Activated CD8-positive, alpha-beta memory T cell treated with anti-CD3 and anti-CD28 coated beads, Interleukin-2, amount 50 U/mL, for 4 hours (primary cell): ENCODE measurements at places on chromosomes 13 and 19.

DNA sequence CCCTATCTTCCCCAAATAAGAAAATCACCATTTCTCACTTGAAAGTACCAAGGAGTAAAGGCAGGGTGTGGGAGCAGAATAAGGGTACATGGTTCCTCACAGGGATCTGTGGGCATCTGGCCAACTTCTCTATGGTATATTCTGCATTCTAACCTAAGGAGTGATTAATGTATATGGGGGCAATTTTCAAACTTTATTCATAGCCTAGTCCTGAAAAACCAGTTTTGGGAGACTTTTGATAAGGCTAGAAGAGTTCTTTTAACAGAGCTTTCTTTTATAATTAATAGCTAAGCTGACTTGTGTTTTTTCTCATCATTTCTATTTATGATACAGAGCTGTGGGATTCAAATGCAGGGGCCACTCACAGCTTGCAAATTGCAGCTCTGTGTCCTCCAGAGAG, 852 bp downstream of the SCEL start:
- DNase-seq: no peak

DNA sequence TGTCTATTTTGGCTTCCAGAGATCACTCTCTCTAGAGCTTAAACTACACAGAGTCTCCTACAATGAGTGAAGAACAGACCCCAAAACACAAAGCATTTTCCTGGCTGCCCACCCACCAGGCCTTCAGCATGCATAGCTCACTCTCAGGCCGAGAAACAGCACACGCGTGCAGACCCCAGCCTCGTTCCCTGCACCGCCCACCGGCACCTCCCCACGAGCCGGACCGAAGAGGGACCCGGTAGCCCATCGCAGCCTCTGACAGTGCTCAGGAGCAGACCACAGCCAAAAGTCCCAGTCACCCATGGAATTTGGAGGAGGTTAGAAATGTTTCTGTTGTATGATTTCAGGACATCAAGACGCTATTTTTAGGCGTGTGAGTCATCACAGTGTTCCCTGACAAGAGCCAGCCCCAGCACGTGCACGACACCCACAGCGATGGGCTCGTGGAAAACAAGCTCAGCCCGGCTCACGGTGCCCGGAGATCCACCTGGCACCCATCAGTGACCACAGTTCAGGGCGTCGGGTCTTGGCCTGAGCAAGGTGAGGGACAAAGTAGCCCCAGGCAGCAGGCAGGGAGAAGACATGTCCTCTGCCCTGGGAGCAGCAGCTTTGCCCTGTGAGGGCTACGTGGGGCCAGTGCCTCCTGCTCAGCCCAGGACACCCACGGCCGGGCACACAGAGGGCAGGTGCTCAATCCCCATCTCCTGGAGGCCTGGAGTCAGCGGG, 50.1 kb upstream of the SPACA7 start:
- DNase-seq: no peak

DNA sequence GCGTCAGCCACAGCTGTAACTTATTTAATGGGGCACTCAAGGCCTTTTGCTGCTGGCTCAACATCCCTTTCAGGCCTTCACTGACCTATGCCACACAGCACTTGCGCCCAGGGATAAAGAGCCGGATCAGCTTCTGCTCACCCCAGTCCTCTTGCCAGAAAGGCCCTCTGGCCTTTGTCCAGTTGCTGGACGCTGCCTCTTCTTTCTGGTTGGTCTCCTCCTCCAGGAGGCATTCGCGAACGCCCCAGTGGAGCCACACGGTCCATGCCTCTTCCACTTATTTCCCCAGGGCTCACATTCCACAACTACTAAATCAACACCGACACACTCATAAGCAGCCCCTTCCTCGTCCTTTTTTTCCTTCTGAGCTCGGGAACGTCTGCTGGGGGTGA, 3.7 kb upstream of the ZNF329 start:
- no peak for DNase-seq

DNA sequence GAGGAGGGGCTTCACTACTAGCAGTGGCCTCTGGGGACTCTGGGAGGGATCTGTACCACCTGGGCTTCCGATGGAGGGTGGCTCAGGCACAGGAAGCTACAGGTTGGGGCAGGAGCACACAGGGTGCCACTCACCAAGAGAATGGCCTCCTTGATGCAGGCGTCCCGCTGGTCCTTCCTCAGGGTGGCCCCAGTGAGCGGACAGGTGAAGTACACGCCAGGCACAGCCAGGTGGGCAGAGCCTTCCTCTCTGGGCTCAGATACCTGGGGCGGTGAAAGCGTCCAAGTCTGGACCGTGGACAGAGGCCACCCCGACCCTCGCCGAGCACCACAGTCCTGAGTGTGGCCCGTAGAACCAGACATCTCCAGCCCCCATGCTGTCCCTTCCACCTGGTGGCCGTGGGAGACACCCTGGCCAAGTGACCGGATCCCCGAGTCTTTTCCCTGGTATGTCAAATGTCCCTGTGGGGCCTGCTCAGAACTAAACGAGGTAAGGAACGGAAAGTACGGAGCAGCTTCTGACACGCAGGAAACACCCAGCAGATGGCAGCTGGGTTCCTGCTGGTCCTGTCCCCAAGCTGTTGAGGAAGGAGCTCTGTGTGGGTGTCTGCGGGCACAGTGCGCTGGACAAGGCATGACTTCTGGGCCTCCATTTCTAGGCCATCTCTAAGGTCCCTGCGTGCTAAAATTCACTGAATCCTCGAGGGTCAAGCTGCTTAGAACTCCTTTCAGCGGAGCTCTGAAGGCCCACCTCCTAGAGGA, 5.2 kb downstream of the UBXN6 start:
- DNase-seq: no peak

- DNase-seq: no peak
Observed at GRCh38 chr13:25869941-25870340, 181.9 kb downstream of the SHISA2 start.

GRCh38 chr13:98595134-98595533, 18.2 kb upstream of the STK24 start:
- no peak for DNase-seq

- no peak for DNase-seq
Observed at GRCh38 chr19:28868836-28869235, 344.1 kb downstream of the UQCRFS1 start.

DNA sequence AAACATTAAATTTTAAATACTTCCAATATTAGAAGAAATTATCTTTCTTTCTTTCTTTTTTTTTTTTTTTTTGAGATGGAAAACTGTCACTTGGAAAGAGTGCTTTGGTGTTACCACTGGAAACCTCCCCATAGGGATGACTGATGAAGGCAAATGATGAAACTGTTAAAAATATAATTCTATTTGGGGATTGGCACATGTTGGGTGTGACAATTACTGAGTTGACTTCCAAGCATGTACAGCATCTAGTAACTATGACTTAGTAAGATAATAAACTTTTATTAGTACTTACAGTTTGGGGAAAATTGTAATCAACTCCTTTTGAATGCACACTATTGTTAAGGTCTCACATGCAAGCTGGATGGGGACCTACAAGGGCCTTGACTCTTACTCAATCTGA, 592.5 kb downstream of the KCTD12 start:
- no peak for DNase-seq

DNA sequence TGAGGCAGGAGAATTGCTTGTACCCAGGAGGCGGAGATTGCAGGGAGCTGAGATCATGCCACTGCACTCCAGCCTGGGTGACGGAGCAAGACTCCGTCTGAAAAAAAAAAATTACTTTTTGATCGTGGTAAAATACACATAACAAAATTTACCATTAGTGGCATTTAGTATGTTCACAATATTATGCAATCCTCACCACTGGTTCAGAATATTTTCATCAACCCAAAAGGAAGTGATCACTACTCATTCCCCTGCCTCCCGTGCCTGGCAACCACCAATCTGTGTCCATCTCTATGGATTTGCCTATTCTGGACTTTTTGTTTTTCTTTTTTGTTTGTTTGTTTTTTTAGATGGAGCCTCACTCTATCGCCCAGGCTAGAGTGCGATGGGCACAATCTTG, 1.2 kb upstream of the PALM3 start:
- DNase-seq: no peak

GRCh38 chr19:54461613-54462012, 2.0 kb downstream of the LENG9 start:
- DNase-seq: no peak

GRCh38 chr13:106815545-106815944, 247.6 kb upstream of the ARGLU1 start:
- DNase-seq: no peak

DNA sequence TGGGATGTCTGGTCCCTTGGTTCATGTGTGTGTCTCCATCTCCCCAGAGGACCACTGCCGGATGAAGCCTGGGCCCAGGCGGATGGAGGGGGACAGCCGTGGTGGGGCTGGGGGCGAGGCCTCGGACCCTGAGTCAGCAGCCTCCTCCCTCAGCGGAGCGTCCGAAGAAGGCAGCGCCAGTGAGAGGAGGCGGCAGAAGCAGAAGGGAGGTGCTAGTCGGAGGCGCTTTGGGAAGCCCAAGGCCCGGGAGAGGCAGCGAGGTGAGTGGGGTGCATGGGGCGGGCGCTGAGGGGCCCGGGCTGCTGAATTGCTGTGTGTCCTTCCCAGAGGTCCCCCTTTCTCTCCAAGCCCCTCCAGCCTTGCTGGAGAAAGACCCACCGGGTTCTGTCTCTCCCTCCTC, 3.2 kb downstream of the CCDC106 start:
- no peak for DNase-seq

- peak; percentile 75 for DNase-seq
Observed at GRCh38 chr19:58575183-58576041, 2.3 kb upstream of the MZF1 start.
